ENCODE measurements at places on chromosomes 12 and 14.

DNA sequence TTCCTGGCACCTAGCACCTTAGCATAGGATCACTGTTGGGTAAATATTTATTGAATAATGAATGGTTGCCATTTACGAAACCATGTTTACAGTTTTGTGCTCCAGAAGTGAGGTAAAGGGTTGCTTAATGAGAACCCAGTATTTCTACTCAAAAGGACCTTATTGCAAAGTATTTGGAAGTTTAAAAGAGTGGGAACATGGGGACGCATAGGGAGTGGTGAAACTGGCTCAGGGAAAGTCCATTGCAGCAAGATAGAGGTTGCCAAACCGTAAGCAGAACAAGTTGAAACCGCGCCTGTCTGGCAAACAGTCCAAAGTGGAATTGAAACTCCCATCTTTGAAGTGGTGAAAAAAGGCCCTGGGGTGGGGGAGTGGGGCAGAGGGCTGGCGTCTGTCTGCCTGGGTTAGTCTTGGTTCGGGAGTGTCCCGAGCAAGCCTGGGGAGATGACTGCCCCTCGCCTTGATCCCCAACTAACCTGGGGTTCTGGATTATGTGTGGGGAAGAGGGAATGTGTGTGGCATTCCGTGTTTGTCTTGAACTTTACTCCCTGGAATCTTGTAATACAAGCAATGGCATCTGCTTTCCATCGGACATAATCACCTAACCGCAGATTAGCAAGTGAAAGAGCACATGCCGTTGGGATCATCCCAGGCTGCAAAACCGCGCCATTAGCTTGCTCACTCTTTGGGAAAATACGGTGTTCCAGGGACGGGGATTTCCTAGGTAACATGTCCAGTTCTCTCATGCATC lies 7.2 kb downstream of the ALDH2 start:
- no peak for DNase-seq

GRCh38 chr12:54051874-54052437 lies 1.7 kb upstream of the HOXC4 start:
- DNase-seq: no peak

DNA sequence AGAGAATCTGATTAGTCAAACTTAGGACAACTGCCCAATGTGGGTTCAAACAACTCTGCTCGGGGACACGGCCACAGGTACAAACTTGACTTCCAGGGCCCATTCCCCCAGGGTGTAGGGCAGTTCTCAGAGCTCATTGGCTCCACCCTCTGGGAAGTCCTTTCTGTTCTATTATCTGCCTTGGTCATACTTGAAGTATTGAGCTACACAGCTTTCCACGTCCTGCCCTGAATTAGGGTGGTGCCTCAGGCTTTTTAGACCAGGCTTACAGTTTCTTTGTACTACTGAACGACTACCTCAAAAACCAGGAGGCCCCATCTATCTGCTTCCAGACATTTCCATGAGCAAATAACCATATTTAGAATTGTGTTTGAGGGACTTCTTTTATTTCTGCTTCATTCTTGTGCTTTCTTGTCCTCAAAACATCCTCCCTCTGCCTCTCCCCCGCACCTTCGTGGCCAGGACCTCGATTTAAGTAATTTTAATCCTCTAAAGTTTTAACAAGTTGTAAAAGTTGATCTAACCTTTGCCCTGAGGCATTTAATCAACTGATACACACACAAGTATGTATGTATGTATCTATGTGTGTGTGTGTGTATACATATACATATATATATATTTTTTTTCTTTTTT lies 281.7 kb upstream of the AMIGO2 start:
- DNase-seq: no peak

GRCh38 chr12:49019443-49020324 lies 1.1 kb upstream of the PRKAG1 start:
- DNase-seq: no peak

GRCh38 chr14:101849125-101849524 lies 87.6 kb downstream of the PPP2R5C start:
- no peak for DNase-seq

DNA sequence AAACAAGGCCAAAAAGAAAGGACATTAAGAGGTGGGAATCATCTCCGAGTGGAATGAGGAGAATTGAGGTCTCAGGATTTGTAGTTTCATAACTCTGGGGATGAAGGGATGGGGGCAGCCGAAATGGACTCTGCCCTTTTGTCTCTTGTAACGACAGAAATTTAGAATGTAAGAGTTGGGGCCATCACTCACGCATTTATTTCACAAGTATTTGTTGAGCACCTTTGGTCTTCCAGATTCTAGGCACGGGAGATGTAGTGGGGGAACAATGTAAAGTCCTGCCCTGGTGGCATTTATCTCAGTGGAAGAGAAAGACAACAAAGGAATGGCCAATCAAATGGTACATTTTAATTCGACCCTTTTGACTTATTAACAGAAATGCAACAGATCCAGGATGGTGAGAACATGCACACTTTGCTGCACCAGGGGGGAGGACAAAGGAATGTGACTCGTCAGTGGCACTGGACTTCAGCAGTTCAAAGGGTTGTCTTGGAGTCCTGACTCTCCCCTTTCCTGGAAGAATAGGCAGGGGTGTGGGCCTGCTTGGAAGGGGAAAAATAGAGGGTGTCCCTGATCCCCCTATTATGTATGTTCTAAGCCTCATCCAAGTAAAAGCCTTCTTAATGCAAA lies 102.0 kb downstream of the TMEM30B start:
- no peak for DNase-seq

DNA sequence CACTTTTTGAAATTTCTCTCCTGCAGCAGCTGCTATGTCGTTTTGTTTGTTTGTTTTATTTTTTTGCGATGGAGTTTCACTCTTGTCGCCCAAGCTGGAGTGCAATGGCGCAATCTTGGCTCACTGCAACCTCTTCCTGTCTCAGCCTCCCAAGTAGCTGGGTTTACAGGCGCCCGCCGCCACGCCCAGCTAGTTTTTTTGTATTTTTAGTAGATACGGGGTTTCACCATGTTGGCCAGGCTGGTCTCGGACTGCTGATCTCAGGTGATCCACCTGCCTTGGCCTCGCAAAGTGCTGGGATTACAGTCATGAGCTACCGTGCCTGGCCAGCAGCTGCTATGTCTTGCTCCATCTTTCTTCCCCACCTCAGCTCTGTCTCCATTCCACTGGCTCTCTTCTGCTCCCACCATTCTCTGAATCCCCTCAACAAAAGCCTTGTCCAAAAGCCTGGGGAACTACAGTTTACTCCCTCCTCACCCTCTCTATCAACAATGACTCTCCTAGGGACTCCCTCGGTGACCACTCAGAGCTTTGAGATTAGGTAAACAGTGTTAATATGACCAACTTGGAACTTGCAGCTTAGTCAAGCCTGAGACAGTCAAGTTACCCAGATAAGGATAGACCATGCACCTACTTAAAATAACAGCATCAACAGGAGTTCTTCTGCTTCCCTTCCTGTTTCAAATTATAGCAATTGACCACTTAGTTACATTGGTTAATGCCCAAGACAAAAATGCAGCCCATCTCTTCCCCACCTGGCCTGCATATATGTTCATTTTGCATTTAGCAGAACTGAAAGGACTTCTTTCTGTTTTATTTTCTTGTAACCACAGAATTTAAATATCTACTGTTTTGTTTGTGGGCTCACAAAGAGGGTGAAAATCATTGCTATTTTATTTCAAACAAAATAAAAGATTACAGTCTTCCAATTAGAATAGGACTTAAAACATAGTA lies 189.0 kb upstream of the AMIGO2 start:
- no peak for DNase-seq

GRCh38 chr12:130970908-130971233 lies 17.2 kb downstream of the ADGRD1 start:
- DNase-seq: no peak

GRCh38 chr12:114682106-114682784 lies 1.7 kb downstream of the TBX3 start:
- DNase-seq: no peak

GRCh38 chr12:57171668-57172067 lies 24.2 kb upstream of the LRP1-AS start:
- no peak for DNase-seq

GRCh38 chr12:8867009-8867408 lies 44.6 kb downstream of the A2ML1 start:
- no peak for DNase-seq

DNA sequence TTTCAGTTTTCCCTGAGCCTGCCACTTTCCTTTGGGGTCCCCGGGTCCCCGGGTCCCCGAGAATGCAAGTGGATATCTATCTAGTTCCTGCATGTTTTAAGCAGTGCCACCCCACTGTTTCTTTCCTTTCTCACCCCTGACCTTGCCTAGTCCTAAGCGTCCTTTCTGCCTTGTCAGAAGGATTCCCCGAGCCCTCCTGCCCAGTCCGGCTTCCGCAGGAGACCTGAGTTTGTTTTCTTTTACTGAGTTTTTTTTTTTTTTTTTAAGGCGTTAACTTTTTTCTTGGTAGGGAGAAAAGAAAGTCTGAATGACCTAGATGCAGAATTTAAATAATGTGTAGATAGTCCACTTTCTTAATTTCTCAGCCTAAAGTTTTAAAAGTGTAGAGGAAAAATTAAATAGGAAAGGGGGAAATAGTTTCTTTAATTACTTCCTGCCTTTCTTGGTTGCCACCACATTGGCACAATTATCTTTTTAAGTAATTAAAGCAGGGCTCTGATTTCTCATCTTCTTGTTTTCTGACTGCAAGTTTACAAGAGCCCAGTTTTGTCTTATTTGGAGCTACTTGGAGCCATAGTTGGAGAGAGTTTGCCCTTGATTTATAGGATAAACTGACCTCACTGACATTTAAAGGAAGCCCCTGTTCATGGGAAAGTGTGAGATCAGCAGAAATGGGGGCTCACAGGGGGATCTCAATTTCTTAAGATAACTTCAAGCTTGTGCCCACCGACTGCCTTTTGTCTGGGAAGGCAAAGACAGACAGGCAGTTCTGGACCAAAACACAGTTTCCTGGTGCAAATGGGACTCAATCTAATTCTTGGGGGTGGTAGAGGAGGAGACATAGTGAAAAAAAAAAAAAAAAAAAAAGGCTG lies 2.9 kb downstream of the PAX9 start:
- DNase-seq: no peak

GRCh38 chr12:111430433-111431353 lies 25.0 kb downstream of the SH2B3 start:
- DNase-seq: no peak

DNA sequence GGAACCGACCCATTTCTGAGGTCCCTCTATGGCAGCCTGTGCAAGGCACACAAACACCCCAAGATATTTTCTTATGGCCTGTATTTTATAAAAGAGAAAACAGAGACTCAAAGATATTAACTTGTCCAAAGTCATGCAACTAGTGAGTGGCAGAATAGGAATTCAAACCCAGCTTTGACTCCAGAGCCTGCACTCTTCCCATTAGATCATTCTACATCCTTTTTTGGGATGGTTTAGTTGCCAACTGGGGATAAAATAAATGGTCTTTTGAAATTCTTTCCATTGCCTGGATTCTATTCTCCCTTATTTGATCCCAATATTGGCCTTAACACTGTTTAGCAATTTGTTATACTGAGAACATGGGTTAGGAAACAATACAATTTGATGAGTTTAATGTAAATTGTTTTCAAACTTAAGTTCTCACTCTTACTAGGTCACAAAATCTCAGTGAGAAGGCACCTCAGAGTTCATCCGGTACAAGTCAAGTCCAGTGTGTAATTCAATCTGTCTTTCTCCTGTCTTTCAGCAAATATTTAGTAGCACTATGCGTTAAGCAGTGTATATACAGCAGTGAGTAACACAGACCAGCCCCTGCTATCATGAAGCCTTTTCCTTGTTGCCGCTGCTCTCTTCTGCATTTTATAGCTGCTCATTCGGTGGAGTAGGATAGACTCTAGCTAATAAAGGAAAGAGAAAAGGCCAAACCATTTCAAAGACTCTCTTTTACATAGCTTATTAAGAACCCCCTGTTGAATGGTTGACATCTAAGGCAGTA lies 162.1 kb upstream of the IFNG-AS1 start:
- DNase-seq: no peak

GRCh38 chr14:27392153-27392552 lies 794.3 kb upstream of the NOVA1 start:
- no peak for DNase-seq

- no peak for DNase-seq
Measured at GRCh38 chr12:749751-750270, 2.6 kb upstream of the WNK1 start.

GRCh38 chr12:49642370-49642802 lies 19.0 kb downstream of the PRPF40B start:
- no peak for DNase-seq

- DNase-seq: no peak
Measured at GRCh38 chr12:80977346-80977745, 39.6 kb upstream of the LIN7A start.

DNA sequence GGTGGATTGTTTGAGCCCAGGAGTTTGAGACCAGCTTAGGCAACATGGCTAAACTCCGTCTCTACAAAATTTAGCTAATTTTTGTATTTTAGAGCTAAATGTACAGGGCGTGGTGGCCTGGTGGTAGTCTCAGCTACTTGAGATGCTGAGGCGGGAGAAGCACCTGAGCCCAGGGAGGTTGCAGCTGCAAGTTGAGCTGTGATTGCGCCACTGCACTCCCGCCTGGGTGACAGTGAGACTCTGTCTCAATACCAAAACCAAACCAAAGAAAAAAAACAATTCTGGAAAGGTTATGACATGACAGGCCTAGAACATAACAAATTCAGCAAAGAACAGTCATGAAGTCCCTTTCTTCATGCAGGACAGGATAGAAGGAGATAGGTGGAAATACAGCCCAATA lies 25.7 kb downstream of the WDR89 start:
- DNase-seq: no peak

DNA sequence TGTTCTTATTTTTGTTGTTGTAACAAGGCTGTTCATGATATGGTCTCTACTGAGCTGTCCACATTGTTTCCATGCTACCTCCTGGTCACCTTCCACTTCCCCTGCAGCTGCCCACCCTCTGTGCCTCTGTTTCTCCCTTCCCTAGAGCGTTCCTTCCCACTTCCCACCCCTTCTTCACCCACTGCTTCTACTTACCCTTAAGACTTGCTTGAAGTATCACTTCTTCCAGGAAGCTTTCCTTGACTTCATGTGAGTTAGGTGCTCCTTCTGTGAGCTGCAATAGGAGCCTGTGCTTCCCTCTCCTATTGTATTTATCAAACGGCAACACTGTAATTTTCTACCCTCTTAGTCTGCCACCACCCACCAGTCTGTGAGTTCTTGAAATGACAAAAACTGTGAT lies 286.8 kb upstream of the AMIGO2 start:
- DNase-seq: no peak

DNA sequence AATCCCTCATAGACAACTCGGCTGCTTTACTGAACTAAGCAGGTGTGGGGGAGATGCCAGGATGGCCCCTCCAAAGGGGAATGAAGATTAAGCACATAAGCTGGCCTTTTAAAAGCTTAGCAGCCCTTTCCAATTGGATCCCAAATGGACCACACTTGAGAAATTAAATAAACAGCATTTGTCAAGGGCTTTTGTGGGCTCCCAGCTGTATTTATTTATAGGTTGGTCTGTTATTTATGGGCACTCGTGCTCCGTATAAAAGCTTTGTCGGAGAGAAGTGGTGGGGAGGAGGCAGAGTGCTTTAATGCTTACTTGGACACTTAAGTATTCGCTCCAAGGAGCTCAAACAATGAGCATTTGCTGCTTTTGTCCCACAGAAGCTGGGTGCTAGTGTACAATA lies 580.2 kb downstream of the MED13L start:
- peak; percentile 97 for DNase-seq

GRCh38 chr14:22872033-22872832 lies 693 bp downstream of the LRP10 start:
- DNase-seq: no peak

All from NCI-H187 treated with DMSO at 0.1 percent for 48 hours (cell line).